Omental fat pad (tissue), 4 donors: ENCODE measurements at places on chromosomes 5 and 9.

- DNase-seq, result no peak
These were observed 97.9 kb downstream of the NLN start for GRCh38 chr5:65819905-65820240.

DNA sequence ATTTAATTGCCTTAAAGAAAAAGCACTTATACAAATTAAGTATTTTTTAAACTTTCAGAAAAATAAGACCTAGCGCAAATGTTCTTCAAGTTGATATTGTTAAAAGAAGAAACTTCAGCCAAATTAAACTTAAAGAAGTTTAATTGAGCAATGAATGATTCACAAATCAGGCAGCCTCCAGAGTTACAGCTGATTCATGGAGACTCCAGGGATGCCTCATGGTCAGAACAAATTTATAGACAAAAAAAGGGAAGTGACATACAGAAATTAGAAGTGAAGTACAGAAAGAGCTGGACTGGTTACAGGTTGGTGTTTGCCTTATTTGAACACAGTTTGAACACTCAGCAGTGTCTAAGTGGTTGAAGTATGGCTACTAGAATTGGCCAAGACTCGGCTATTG lies 60.3 kb downstream of the CDKN2A start:
- DNase-seq, result no peak

GRCh38 chr5:83025690-83026478 lies 51.3 kb downstream of the TMEM167A start:
- DNase-seq, result no peak

DNA sequence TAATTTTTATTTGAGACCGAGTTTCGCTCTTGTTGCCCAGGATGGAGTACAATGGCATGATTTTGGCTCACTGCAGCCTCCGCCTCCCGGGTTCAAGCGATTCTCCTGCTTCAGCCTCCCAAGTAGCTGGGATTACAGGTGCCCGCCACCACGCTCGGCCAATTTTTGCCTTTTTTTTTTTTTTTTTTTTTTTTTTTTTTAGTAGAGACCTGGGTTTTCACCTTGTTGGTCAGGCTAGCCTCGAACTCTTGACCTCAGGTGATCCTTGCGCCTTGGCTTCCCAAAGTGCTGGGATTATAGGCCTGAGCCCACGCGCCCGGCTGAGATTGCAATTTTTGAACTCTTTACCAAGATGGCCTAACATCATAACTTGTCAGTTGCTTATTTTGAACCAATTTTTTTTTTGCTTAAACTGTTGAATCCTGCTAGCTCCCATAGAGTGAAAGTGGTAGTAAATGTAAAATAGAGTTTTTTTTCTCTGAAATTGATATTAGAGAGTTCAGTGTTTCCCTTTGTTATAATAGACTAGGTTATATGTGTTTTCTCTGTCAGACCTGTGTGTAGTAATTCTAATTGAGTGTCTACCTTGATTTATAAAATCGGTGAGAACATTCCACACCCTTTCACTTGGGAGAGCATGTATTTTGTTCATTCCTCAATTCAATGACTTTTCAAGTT lies 3.8 kb downstream of the GPBP1 start:
- DNase-seq, result no peak

DNA sequence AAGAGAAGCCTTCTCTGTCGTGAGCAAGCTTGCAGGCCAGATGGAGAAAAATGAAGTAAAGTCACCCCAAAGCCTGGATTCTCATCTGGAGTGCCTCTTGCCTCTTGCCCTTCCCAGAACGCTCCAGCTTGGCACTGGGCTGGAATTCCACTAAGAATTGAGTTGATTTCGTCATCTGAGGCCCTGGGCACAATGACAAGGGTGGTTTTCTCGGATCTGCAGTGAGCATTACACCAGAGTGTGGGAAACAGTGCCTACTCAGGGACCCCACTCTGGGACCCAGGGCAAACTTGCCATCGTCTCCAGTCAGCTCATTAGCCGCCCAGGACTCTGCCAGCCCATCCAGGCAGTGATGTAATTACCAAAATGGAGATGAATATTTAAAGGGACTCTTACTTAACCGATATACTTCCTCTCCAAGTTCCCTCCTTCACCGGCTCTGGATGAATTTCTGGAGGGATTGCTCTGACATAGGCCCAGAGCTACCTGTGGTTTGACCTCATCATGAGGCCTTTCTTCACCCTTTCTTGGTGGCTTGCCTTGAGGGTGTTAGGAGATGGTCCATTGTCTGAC lies 44.7 kb upstream of the LCP2 start:
- no peak for DNase-seq

GRCh38 chr5:52997424-52997823 lies 8.3 kb downstream of the ITGA2 start:
- no peak for DNase-seq

DNA sequence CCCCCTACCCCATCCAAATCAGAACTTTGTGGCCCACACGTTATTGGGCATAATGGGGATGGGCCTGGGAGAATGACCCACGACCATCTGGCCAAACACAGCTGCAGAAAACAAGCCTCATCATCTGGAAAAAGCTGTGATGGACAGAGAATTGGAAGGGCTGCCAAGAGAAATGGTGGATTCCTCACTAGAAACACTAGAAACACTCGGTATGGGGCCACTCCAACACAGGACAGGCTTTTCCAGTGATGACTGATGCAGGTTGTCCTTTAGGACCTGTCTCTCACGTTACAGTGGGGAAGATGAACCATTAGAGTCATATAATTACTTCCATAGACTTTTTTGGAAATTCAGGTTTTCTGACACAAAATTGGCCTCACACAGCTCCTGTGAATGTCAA lies 172.4 kb upstream of the TARS1 start:
- no peak for DNase-seq
